ENCODE measurements at places on chromosomes 4 and X.

- DNase-seq = no peak
Observed at GRCh38 chr4:42596918-42597317, 60.0 kb downstream of the ATP8A1 start.

DNA sequence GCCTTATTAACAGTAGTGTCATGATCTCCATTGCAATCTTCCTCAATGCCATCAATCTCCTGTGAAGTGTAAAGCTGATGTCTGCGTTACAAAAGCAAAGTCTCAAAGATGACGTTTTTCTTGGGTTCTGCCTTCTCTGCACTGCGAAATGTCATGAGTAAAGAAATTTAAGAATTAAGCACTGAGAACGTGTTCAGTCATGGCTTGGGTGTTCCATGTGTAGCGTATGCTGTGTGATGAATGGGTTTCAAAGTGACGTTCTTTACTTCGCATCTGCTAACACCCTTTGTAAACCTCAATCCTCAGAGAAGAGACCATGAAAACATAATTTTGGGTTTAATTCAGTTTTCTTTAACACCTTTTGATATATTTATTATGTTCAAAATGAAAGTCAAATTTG, 999 bp downstream of the NAP1L5 start:
- DNase-seq = no peak

GRCh38 chr4:61500883-61501282, 300.8 kb downstream of the ADGRL3 start:
- DNase-seq = no peak

- DNase-seq = no peak
Observed at GRCh38 chr4:90442619-90443018, 315.4 kb downstream of the CCSER1 start.

- no peak for DNase-seq
Observed at GRCh38 chrX:120365320-120365719, 3.4 kb downstream of the ATP1B4 start.

All from HS-5 (cell line).